ENCODE measurements at places on chromosomes 3 and 15.

- no peak for DNase-seq
These were observed 137.7 kb downstream of the FNDC3B start for GRCh38 chr3:172177046-172177445.

DNA sequence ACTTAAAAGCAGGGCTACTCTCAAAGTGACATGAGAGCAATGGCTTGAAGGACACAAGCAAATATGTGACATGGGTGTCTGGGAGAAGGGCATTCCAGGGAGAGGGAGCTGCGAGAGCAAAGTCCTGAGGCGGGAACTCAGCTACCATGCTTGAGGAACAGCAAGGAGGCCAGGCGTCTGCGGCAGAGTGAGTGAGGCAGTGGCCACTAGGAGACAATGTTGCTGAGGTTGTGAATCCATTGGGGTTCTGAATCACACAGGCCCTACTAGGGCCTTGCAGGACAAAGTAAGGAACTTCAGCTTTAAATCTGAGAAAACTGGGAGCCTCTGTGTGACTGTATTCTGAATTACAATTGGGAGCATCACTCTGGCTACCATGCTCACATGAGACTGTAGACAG lies 94.1 kb upstream of the PRICKLE2 start:
- DNase-seq, result no peak

GRCh38 chr3:80190051-80190450 lies 422.3 kb upstream of the ROBO1 start:
- no peak for DNase-seq

DNA sequence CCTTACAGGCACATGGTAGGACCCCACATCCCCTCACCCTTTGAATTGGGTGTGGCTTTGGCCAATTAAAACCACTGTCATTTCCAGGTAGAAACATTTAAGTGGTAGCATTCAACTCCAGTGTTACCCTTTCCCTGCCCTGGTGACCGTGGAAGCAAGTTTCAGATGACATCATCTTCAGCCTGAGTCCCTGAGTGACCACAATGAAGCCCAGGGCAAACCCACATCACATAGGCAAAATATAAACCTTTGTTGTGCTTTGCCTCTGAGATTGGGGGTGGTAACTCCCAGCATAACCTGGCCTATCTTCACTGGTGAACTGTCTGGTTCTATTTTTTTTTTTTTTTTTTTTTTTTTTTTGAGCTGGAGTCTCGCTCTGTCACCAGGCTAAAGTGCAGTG lies 404.0 kb upstream of the WNT5A start:
- DNase-seq, result no peak

- no peak for DNase-seq
These were observed at the start of gene CLDN18 for GRCh38 chr3:138009476-138010272. CLDN18 (plus strand) TSS chr3:138010165; CDS start chr3:138010226, 61 bp downstream.

Data from effector CD8-positive, alpha-beta T cell (primary cell).